ENCODE measurements at places on chromosomes 7 and 10.

- DNase-seq = peak; percentile 38
Observed at GRCh38 chr10:650441-650851, 39.0 kb downstream of the DIP2C start.

DNA sequence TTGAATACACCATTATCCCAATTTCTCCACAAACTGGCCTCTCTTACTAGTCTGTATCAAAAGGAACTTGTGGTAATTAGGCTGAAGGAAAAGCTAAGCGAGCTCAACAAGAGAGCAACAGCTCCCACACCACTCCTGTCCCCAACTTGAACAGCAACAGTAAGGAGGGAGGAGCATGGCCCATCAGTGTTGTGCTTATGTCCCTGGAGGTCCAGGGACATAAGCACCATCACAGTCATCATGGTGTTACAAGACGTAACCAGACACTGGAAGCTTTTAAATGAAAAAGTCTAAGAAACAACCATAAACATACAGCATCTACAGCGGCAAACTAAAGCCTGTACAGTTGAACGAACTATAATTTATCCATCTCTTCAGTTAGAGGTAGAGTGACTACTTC is 989 bp downstream of the ERLIN1 start:
- no peak for DNase-seq

DNA sequence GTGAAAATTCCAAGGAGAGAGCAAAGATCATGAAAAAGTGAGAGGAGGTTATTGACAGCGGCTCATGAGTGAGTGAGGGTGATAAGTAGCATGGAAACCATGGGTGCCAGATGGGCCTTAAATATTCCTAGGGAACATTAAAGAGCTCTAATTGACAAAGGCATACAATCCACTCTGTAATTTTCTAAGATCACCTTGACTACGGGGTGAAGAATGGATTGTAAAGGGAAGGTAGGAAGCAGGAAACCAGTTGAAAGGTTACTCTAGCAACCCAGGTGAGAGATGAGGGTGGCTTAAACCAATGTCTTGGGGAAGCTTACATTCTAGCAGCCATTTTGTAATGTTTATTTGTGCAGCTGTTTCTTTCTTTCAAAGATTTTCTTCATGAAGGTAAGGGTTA is 75.7 kb downstream of the RSU1 start:
- no peak for DNase-seq

DNA sequence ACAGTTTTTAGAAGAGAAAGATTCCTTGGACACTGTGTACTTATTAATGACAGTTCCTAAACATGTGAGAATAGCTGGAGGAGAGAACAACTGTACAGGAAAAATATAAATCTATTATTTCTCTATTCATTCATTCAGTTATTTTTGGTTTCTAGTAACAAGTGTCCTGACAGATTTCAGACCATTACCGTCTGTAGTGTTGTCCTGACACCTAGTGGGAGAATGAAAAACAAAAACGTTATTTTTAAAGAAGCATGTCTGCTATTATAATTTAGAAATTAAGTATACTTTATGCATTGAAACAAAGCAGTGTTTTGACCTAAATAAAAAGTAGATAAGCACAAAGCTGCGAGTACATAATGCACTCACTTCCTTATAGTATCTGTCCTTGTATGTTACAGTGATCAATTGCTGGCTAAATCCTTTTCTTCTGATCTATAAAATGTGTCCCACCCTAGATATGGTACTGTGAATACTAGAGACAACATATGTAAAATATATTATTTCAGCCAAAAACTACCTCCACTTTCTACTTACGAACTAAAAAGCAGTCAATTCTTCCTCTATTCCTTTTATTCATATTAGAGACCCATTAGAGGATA is 575.6 kb downstream of the ARL4A start:
- DNase-seq = no peak

DNA sequence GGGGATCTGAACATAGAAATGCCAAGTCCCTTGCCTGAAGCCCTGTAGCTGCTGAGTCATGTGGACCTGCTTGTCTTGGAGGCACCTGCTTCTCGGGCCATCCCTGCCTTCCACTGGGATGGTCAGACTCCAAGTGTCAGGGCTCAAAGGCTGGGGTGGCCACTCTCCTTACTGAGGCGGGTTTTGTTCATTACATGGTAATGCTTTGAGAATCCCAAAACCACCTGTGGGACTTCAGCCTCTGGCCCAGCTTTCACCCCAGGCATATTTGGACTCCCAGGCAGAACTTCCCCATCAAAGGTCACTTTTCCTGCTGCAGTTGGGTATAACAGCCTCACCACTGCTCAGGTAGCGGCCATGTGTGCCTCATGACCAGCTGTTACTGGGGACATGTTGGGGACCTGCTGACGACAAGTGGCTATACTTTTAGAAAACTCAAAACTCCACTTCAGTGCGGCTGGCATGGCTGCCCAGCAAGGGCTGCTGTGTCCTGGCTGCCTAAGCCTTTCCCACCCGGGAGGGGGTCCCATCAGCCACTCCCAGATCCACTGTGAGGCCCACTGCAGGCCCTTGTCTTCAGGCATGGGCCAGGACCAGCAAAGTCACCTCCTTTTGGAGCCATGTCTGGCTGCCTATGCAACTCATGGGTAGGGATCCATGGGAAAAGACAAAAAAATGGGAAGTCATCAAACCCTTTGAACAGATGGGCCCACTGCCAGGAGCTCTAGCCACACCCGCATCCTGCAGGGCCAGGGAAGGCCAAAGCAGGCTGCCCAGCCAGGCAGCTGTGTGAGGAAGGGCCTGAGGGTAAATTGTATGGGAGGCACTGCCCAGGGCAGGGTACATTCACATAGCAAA is 96.7 kb downstream of the ARHGAP22 start:
- peak; percentile 74 for DNase-seq

Data from left ventricle myocardium superior (tissue), 1 donor.